ENCODE measurements at places on chromosomes 3 and 15. TPM values are rescaled to one million over a fixed set of nuclear protein-coding genes. Genes with fewer than 3 reads are reported as not detected.

- no peak for DNase-seq
These were observed 2.4 kb downstream of the COLQ start for GRCh38 chr3:15519096-15519495.

- DNase-seq: no peak
These were observed 5.4 kb upstream of the TBC1D5 start for GRCh38 chr3:17747890-17748247.

DNA sequence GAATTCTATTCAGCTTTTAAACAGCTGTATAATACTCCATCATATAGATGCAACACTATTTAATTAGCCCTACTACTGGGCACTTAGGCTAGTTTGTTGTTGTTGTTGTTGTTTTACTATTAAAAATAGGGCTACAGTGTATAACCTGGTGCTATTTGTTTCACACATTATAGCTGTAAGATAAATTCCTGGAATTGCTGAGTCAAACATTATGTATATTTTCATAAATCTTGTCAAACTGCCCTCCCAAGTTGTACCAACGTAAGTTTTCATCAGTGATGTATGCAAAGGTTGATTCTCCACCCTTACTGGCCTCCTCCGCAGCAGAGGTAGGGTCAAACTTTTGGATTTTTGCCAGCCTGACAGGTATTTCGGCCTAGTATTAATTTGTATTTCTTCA is 3.8 kb upstream of the CEMIP start:
- DNase-seq: no peak

DNA sequence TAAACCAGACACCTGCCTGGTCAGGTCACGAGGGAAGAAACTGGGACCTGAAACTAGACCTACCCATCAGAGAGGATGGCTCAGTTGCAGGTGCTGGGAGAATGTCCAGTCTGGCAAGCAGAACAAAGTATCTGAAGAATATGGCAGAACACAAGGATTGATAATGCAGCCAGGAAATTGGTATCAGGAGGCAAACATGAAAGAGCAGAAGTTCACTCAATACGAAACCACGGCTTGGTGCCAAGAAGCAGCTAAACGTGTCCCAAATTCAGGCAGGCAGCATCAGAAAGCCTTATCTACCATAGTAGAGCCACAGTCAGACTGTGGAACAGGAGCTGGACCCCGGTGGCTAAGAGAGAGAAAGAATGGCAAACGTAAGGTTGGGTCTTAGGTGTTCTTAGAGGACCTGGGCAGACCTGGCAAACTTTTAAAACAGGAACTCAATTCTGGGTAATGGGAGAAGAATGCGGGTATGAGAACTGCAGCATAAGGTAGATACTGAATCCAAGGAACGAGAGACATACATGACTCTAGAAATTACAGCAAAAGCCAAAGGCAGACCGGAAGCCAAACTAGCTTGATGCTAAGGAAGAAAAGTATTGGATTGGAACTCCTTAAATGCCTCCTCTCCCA is 169.0 kb upstream of the NECTIN3 start:
- DNase-seq: no peak

The ETV5 gene
- total RNA-seq: 22.7 TPM

The SEMA3F gene
- total RNA-seq: 0.74 TPM

The KCNMB3 gene
- 0.08 TPM for total RNA-seq

- no peak for DNase-seq
These were observed 42.8 kb upstream of the PLOD2 start for GRCh38 chr3:146203776-146204175.

DNA sequence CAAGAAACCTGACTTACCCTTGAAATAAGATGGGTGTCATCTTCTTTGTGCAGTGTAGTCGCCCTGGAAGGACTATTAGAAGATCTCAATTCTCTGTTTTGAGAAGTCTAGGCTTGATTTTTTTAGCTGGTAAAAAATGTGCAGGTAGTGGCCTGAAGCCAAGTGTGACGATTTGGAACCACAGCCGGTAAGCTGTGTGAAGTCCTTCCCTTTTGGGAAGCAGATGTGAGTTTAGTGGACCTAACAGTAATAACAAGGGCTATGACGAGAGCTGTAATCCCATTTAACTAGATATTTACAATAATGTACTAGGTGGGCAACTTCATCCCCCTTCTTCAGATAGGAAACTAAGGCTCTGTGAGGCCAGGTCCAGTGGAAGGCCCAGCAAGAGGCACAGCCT is 81.7 kb upstream of the MYZAP start:
- DNase-seq: no peak

- DNase-seq: no peak
These were observed 683 bp downstream of the PPM1M start for GRCh38 chr3:52246264-52246620.

DNA sequence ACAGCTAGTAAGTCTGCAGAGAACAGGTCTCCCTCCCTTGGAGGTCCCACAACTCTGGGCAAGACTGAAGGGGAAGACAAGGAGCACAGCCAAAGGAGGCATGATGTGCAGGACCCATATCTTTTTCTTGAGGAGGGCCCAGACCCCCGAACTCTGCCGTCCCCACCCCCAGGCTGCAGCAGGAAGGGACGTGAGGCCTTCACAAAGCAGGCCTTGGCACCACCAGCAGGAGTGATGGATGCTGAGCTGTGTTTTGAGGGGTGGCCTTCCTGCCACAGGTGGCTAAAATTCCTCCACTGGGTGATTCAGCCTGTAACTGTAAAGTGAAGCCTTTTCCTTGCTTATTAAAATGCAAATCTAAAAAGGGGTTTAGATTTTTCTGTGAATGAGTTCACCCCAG is 8.6 kb downstream of the PLA2G4D start:
- DNase-seq: no peak
